K562 (cell line): ENCODE measurements at places on chromosomes 6 and 20. TPM values are rescaled to one million over a fixed set of nuclear protein-coding genes. Genes with fewer than 3 reads are reported as not detected.

The HRH3 gene
- polyA plus RNA-seq: not detected in 2 replicates

The TSPYL4 gene
- 12.9 and 13.0 TPM in 2 replicates for polyA plus RNA-seq

The LST1 gene
- 1.3 and 1.5 TPM in 2 replicates for polyA plus RNA-seq

The PKIG gene
- polyA plus RNA-seq: 5.7 and 7.6 TPM in 2 replicates

The CRYBG1 gene
- polyA plus RNA-seq: 0.04 and 0.11 TPM in 2 replicates

The HEY2 gene
- polyA plus RNA-seq: 0.07 TPM in 1 of 2 replicates, not detected in the other

The PNPLA1 gene
- 0.07 and 0.22 TPM in 2 replicates for polyA plus RNA-seq

The MAFB gene
- not detected in 2 replicates for polyA plus RNA-seq

The NOL7 gene
- 214 TPM in 2 replicates for polyA plus RNA-seq

The RHAG gene
- polyA plus RNA-seq: 359 and 423 TPM in 2 replicates

The PHACTR1 gene
- polyA plus RNA-seq: 12.8 and 13.6 TPM in 2 replicates

The BPIFB2 gene
- not detected in 2 replicates for polyA plus RNA-seq

The DTNBP1 gene
- 42.1 and 45.4 TPM in 2 replicates for polyA plus RNA-seq

The CD93 gene
- polyA plus RNA-seq: 0.03 and 0.08 TPM in 2 replicates

The SYNDIG1 gene
- polyA plus RNA-seq: not detected in 2 replicates

The PRDM13 gene
- not detected in 2 replicates for polyA plus RNA-seq

The XPO5 gene
- 101 TPM in 2 replicates for polyA plus RNA-seq

The CCM2L gene
- not detected in 2 replicates for polyA plus RNA-seq

The CRISP3 gene
- polyA plus RNA-seq: 0.21 and 0.23 TPM in 2 replicates

The TNFRSF6B gene
- polyA plus RNA-seq: 3.2 and 3.5 TPM in 2 replicates

The PABPC1L gene
- 89.7 and 90.3 TPM in 2 replicates for polyA plus RNA-seq

The TINAG gene
- polyA plus RNA-seq: not detected in 2 replicates

The ENPP3 gene
- 17.4 and 17.8 TPM in 2 replicates for polyA plus RNA-seq
